Left colon (tissue), 2 donors: ENCODE measurements at places on chromosomes 7 and 10. TPM values are rescaled to one million over a fixed set of nuclear protein-coding genes. Genes with fewer than 3 reads are reported as not detected.

DNA sequence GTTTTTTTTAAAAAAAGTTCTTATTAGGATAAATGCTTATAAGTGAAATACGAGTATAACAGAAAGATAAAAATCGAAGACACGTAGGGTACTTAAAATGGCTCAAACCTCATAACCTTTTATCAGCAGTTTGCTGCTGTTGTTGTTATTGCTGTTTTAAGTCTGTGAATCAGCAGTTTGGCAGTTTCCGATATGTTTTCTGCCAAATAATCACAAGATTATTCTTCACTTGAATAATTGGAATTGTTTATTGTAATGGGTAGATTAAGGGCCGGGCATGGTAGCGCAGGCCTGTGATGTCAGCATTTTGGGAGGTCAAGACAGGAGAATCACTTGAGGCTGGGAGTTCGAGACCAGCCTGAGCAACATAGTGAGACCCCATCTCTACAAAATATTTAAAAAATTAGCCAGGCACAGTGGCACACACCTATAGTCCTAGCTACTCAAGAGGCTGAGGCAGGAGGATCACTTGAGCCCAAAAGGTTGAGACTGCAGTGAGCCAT is 177.6 kb downstream of the VTI1A start:
- DNase-seq = no peak

ATP5MK gene
- total RNA-seq = 668 TPM

ACTL6B gene
- not detected for total RNA-seq

DNA sequence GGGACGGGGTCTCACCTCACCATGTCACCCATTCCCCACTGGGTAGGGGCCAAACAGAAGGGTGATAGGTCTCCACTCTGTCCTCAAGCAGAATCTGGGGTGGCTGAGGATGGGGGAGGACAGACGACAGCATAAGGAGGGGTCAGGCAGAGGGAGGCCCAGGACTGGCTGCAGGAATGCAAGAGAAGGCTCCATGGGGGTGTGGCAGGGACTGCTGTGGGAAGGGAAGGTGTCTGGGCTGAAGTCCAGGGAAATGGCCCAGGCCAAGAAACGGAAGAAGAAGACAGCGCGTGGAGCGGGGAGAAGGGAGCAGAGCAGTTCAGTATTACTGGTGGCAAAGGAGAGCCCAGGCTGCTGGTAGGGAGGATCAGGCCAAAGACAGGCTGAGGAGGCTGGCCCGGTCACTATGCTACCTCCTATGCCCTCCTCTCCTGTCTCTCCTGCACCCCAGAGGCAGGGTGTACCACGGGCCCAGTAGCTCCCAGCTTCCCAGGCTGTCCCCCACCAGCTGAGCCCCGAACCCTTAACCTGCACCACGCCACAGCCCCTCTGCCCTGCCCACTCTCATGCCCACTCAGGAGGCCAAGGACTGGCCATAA is 60.9 kb downstream of the GRB10 start:
- peak; percentile 51 for DNase-seq

- peak; percentile 50 for DNase-seq
Observed at GRCh38 chr10:113187063-113187777, 237.2 kb downstream of the TCF7L2 start.

DNA sequence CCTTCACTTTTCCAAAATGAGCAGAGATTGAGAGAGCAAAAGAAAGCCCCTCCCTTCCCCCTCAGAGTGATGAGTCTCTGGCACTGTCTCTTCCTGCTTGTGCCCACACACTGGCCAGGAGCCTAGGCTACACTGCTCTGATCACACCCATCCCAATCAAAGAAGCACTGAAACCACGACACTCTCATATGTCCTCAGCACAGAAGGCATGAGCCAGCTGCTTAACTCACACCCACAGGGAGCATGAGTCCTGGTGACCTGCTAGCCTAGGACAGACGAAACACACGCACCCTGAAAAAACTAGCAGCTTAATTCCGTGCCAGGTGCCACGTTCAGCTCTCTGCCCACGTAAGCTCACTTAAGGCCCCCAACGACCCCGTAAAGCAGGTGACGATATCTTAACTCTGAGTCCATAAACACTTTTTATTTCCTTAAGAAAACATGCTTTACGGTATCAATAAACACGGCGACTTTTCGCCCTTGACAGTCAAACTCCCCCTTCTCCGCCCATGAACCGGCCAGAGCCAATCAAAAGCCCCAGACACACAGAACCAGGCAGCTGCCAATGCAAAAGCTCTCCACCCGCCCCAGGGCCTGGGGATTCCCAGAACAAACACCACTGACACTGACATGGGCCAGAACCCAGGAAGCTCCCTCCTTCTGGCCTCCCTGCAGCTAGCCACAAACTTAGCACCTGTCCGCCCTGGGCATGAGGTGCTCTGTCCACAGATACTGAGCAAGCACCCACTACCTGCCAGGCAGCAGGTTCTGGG is 69.0 kb downstream of the TNRC18 start:
- DNase-seq = peak; percentile 82

PPP1R3C gene
- 0.64 TPM for total RNA-seq

GRCh38 chr10:18332048-18332447 is 191.8 kb downstream of the CACNB2 start:
- no peak for DNase-seq

GRCh38 chr10:46248651-46249146 is 38.1 kb upstream of the ANTXRL start:
- no peak for DNase-seq

GRCh38 chr10:71675295-71675970 is 44.1 kb downstream of the C10orf105 start:
- no peak for DNase-seq

DNA sequence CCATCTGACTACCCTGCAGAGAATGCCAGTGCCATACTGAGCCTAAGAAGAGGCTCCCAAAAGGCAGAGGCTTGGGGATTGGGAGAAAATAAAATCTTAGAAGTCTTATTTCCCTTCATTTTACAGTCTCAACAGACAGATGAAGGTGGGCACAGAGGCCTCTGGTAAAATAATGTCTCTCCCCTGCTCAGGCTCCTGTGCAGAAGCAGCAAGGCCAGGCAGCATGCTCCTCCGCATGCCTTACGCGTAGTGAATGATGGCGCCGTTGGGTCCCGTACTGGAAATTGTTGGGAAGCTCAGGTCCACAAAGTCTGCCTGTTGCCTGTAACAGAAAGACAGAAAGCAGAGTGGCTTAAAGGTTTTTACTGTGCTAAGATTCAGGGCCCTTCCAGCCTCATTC is 45.8 kb downstream of the XPNPEP1 start:
- no peak for DNase-seq

PIK3CG gene
- 3.6 TPM for total RNA-seq

DNA sequence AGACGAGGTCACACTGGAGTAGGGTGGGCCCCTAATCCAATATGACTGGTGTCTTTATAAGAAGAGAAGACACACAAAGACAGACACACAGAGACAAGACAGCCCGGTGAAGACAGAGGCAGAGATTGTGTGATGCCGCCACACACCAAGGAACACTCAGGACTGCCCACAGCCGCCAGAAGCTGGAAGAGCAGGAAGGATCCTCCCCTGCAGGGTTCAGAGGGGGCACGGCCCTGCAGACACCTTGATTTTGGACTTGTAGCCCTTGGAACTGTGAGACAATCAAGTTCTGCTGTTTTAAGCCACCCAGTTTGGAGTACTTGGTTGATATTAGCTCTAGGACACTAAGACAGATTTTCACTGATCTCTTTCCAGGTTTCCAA is 72.1 kb upstream of the NANOS1 start:
- DNase-seq = no peak

SPDYE1 gene
- not detected for total RNA-seq

DNA sequence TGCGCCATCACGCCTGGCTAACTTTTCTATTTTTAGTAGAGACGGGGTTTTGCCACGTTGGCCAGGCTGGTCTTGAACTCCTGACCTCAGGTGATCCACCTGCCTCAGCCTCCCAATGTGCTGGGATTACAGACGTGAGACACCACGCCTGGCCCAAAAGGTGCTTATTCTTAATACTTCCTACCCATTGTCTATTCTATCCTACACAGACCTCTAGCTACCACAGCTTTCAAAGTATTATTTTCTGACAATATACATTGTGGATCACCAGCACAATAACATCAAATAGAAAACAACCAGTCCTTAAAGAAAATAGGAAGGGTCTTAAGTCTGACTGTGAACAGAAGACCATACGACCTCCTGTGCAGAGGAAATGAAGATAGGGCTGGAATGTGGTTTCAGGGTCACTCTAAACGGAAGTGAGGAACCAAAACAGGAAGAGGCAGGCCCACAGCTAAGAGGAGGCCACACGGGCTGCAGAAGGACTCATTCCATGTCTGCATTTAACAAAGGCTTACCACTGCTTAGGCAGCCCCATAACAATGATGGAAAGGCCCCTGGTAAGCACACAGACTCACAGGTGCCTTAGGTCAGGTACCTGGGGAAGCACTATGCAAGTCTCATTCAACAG is 115.2 kb downstream of the ZFAND4 start:
- no peak for DNase-seq

GRCh38 chr10:128774979-128775378 is 648.8 kb upstream of the MKI67 start:
- no peak for DNase-seq

DNA sequence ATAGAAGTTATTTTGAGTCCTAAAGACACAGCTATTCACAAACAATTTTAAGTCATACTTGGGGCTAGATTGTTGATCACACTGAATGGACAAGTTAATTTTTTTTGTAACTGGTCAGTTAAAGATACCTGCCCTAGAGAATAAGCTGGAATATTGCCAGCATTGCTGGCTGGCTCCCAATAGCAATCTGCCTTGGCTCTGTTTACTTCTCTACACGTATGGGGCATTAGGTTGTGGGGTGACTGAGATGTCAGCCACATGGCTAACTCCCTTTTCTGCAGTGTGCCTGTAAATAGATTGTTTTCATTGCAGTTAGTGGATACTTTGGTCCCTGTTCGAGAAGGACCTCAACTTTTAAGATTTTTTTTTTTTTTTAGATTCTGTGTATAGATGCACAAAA is 128.2 kb downstream of the SEMA3E start:
- DNase-seq = no peak

- no peak for DNase-seq
Observed at GRCh38 chr10:110278562-110279406, 25.9 kb downstream of the SMNDC1 start.

DNA sequence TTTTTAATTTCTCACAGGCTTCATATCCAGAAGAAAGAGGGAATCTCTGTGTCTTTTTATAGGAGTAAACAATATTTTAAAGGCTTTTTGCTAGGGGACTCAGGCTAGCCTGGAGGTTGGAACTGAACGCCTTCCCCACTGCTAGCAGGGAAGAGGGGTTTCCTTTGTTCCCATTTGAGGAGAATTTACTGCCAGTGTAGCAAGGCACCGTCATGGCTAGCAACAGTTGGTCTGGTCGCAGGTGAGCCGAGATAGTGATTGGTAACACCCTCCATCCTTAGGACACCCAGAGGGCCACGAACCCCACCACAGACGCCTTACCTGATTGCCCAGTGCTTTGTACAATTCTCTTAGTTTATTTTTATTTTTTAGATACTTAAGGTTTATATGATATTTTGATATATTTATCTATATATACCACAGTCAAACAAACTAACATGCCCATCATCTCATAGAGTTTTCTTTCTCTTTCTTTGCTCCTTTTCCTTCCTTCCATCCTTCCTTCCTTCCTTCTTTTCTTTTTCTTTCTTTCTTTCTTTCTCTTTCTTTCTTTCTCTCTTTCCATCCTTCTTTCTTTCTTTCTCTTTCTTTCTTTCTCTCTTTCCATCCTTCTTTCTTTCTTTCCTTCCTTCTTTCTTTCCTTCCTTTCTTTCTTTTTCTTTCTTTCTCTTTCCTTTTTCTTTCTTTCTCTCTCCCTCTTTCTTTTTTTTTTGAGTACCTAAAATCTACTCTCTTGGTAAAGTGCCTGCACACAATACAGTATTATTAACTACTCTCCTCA is 219.0 kb upstream of the AKR1E2 start:
- no peak for DNase-seq

DNA sequence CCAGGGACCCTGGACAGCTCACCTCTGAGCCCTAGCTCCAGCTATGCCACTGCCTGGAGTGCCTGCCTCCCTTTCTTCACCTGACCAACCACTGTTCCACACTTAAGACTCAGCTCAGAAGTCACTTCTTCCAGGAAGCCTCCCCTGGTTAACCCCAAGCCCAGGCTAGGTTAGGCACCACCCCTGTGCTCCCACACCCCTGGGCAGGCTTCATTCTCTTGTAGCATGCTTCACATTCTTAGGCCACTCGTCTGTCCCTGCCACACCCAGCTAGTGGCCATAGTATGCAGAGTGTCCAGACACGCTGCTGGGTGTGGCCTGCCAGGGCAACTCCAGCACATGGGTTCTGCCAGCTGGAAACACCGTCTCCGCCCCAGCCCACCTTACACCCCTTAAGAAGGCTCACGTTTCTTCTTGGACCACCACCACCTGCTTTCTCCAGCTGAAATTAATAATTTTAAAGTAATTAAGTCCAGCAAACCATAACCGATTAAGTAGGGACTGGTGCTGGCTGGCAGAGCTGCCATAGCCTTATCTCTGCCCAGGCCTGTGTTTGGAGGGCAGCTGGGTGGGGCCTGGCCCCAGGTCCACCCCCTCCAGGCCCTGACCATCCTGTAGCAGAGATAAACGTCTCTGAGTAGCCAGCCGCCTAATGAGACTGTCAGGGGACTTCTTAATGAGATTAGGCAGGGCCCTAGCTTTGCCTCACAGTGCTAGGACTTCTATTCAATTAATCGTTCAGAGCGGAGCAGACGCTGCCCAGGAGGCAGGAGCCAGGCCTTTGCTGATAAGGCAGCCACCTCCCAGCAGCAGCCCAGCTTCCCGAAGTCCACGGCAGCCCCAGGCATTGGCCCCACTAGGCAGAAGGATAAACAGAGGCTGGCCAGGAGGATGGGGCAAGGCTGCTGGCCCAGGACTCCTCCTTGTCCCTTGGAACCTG is 20.5 kb downstream of the GRID1 start:
- no peak for DNase-seq

DNA sequence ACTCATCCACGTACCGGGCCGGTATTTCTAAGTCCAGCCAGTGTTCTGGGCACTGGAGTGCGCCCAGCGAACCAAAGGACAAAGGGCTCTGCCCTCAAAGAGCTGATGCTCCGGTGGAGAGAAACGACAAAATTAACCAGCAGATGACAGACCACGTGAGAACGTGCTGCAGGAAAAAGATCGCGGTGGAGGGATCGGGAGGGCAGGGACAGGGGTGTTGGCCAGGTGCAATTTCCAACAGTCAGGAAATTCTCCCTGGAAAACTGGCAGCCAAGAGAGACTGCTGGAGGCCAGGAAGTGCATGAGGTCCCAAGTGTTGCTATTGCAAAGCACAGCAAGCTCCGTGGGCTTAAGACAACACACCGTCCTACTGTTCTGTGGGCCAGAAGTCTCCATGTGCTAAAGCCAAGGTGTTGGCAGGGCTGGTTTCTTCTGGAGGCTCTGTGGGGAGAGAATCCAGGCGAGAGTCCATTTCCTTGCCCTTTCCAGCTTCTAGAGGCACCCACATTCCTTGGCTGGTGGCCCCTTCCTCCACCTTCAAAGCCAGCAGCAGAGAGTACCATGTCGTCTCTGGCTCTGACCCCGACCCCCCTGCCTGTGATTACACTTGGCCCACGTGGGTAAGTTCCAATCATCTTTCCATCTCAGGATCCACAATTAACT is 21.3 kb upstream of the AMZ1 start:
- DNase-seq = no peak

GRCh38 chr7:87404674-87405073 is 59.2 kb downstream of the CROT start:
- DNase-seq = no peak
